ENCODE measurements at places on chromosomes 13 and 19. TPM values are rescaled to one million over a fixed set of nuclear protein-coding genes. Genes with fewer than 3 reads are reported as not detected.

HTR2A gene
- not detected for total RNA-seq

CXCL17 gene
- total RNA-seq, result not detected

FBXW9 gene
- total RNA-seq, result 44.8 TPM

CD79A gene
- not detected for total RNA-seq

KLF5 gene
- 7.9 TPM for total RNA-seq

ZNF675 gene
- total RNA-seq, result 4.3 TPM

KLF1 gene
- 3.5 TPM for total RNA-seq

ZNF835 gene
- total RNA-seq, result not detected

HMG20B gene
- 142 TPM for total RNA-seq

NLRP11 gene
- 0.14 TPM for total RNA-seq

ZNF728 gene
- total RNA-seq, result not detected

ZNF480 gene
- 7.4 TPM for total RNA-seq

ZNF90 gene
- not detected for total RNA-seq

IRGC gene
- total RNA-seq, result not detected

KLHL1 gene
- total RNA-seq, result not detected

DDX49 gene
- total RNA-seq, result 101 TPM

KLK13 gene
- not detected for total RNA-seq

ASF1B gene
- 80.1 TPM for total RNA-seq

POU4F1 gene
- total RNA-seq, result not detected

DOHH gene
- 19.1 TPM for total RNA-seq

SLC10A2 gene
- not detected for total RNA-seq

CTXN1 gene
- 11.1 TPM for total RNA-seq

EFNB2 gene
- 17.5 TPM for total RNA-seq

TLE2 gene
- not detected for total RNA-seq

TEKTIP1 gene
- not detected for total RNA-seq

ALKBH7 gene
- total RNA-seq, result 55.3 TPM

IGFL1 gene
- not detected for total RNA-seq

ZNF628 gene
- 1.9 TPM for total RNA-seq

NLRP5 gene
- not detected for total RNA-seq

FBXO17 gene
- total RNA-seq, result 142 TPM

Data from Caki2 (cell line).